ENCODE measurements at places on chromosomes 7 and 10. TPM values are rescaled to one million over a fixed set of nuclear protein-coding genes. Genes with fewer than 3 reads are reported as not detected.

GRCh38 chr10:43857206-43857930, 208.7 kb upstream of the ZNF32 start:
- peaks cover 7% of the 10 kb centered on the region for H3K4me1 ChIP-seq
- DNase-seq = no peak
- H3K27me3 ChIP-seq = no peaks in the 10 kb centered on the region
- H3K36me3 ChIP-seq = peaks cover 3% of the 10 kb centered on the region

Gene PCDH15
- total RNA-seq = not detected

Gene YAE1
- total RNA-seq = 3.7 TPM

GRCh38 chr7:41892356-41893100, 189.6 kb upstream of the INHBA start:
- H3K36me3 ChIP-seq = peaks cover 5% of the 10 kb centered on the region
- H3K27me3 ChIP-seq = peaks cover 30% of the 10 kb centered on the region
- no peak for DNase-seq
- H3K4me3 ChIP-seq = no peak overlapping the region
- H3K27ac ChIP-seq = no peak overlapping the region

GRCh38 chr10:6741541-6741941, 161.5 kb upstream of the PRKCQ start:
- peaks cover 66% of the 10 kb centered on the region for H3K27me3 ChIP-seq
- no peak overlapping the region for H3K27ac ChIP-seq
- no peaks in the 10 kb centered on the region for H3K36me3 ChIP-seq
- H3K4me3 ChIP-seq = no peak overlapping the region

- DNase-seq = no peak
- H3K4me3 ChIP-seq = peak overlapping the region; percentile 72
- peaks cover 5% of the 10 kb centered on the region for H3K36me3 ChIP-seq
- peaks cover 39% of the 10 kb centered on the region for H3K4me1 ChIP-seq
These were observed 13.9 kb downstream of the HNRNPA2B1 start for GRCh38 chr7:26186364-26187311.

Gene GPR26
- total RNA-seq = not detected

Gene NKX1-2
- total RNA-seq = not detected

Gene SEMA3E
- total RNA-seq = not detected

Gene MRC1
- total RNA-seq = 0.39 TPM

- no peak overlapping the region for H3K4me3 ChIP-seq
- H3K4me1 ChIP-seq = peaks cover 12% of the 10 kb centered on the region
- no peak overlapping the region for H3K27ac ChIP-seq
- DNase-seq = no peak
These were observed 212.8 kb downstream of the PTEN start for GRCh38 chr10:88076027-88076880.
